Upper lobe of left lung (tissue), 6 donors: ENCODE measurements at places on chromosomes 6 and 20. TPM values are rescaled to one million over a fixed set of nuclear protein-coding genes. Genes with fewer than 3 reads are reported as not detected.
A peak's percentile ranks its signal among the peaks of the same experiment; 100 is the strongest.

- DNase-seq: no peak
Measured at GRCh38 chr6:104896914-104897313, 37.2 kb upstream of the HACE1 start.

DNA sequence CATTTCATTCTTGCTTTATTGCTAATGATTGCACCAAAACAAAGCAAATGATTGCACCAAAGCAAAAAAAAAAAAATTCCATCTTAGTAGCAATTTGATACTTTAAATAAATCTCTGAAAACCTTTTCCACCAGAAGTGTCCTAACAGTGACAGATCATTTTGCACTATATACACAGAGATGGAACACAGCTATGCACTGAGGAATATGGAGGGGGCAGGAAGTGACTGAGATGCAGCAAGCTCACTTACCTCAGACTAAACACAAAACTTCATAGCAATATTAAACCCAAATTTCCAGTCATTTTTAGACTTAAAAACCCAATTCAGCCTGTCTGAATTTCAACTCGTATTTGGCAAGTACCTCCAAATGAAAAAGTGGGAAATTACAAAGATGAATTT lies 41.2 kb downstream of the HIVEP2 start:
- no peak for DNase-seq

GRCh38 chr20:56805313-56805712 lies 176.2 kb downstream of the TFAP2C start:
- DNase-seq: no peak

Gene RAMACL
- 13.0 TPM for total RNA-seq

DNA sequence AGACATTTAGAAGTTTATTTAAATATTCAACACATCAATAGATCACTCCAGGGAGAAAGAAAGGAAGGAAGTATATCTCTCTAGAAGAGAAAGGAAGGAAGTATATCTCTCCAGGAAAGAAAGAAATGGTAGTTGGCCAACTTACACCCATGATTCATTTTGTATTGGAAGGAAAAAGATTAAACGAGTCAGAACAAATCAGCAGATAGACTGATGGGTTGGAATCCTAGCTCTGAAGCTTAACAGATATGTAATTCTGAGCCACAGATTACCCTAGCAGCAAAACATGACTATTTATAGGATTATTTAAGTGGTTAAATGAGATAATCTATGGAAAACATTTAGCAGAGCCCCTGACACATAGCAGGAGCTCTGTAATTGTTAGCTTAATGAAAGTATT lies 27.1 kb downstream of the COL12A1 start:
- no peak for DNase-seq

GRCh38 chr6:145147559-145147958 lies 587.8 kb downstream of the EPM2A start:
- DNase-seq: no peak

GRCh38 chr6:44456070-44456965 lies 68.8 kb downstream of the CDC5L start:
- peak; percentile 76 for DNase-seq

- DNase-seq: no peak
Measured at GRCh38 chr6:13004601-13005000, 288.0 kb downstream of the PHACTR1 start.

GRCh38 chr20:21397341-21398108 lies at the start of gene NKX2-4:
NKX2-4 (minus strand) TSS chr20:21397526; CDS start chr20:21397399, 127 bp downstream.
- no peak for DNase-seq

Gene NELFE
- total RNA-seq: 84.2 TPM

DNA sequence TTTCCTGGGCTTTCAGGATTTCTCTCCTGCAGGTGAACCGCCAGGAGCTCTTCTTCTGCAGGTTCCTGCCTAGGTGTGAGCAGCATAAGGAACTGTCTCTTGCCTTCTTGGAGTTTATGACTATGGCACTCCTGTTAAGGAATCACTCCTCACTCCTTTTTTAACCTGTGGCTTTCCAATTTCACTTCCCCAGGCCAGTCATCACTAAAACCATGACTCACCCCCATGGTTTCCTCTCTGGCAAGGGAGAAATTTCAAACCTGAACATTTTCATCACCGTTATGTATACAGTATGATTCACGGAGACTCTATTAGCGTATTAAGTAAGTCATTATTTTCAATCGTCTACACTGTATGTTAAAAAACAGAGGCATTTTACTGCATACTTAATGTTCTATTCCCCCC lies 78.2 kb upstream of the ARID1B start:
- no peak for DNase-seq

DNA sequence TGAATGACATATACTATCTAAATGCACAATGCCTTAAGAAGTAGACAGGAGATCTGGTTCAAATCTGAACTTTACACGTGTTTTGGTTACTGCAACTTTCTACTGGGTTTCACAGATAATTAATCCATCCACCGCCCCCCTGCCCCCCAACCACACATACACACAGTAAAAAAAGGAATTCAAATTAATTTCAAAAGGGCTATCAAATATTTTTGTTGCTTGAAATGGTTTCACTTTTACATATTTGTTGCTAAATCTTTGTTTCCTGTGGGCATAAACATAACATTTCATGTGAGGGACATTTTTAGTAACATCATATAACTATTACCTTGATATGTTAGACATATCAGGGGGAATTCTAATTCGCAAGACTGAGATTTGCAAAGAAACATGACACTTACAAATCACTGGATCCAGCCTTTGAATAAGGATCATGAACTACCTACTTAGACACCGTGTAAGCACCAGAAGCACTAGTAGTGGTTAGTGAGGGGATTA lies 7.5 kb downstream of the NEDD9 start:
- no peak for DNase-seq

- DNase-seq: peak; percentile 48
Measured at GRCh38 chr20:30811885-30812671, 445.4 kb upstream of the DEFB115 start.

GRCh38 chr6:146881228-146882181 lies 282.7 kb downstream of the ADGB start:
- DNase-seq: no peak

DNA sequence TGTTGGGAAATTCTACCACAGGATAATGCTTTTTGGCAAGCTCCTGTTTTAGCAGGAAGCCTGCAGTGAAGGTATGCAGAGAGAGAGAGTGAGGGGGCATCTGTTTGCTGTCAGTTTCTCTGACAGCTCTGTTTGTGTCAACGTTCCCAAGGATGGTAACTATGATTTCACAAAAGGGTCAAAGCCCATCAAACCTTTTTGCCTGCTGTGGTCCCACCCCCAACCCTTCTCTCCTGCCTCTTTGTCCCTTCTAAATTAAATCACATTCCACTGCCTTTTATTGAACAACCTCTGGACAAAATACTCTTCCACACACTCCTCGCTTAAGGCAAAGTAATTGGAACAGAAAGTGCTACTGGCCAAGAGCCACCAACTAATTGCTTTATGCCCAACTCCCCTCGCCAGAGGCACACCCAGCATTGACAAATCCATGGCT lies 128.3 kb downstream of the TSHZ2 start:
- DNase-seq: no peak

DNA sequence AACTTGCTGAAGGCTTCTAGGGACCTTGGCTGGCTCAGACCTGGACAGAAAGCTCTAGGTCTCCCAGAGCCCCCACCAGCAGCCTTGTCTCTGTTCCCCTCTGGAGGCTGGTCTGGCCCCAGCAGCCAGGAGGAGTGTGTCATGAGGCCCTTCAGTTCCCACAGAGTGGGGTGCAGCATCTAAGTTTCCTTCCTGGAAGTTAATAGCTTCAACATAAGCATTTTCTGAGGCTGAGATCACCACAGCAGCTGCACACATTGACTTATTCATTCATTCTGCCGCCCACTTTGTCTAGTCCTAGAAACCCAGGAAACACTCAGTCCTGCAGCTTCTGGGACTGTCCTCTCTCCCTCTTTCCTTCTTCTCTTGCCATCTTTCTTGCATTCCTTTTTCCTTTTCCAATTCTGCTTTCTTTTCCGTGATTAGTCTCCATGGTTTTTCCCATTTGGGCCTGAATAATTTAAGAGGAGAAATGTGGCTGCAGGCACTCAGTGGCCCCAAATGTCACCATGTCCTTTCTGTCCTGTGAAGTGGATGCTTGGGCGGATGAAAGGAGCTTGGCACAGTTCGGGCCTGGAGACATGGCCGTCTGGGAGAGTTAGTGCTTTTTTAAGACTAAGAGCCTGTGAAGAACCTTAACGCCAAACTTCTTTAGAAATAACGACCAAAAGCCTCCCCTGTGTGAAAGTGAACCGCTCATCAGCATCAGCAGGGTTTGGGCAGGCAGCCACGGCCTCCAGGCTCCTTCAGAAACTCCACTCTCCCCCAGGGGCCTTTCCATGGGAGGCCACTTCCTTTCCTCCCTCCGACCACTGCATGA lies 31.0 kb upstream of the PCMTD2 start:
- DNase-seq: no peak

DNA sequence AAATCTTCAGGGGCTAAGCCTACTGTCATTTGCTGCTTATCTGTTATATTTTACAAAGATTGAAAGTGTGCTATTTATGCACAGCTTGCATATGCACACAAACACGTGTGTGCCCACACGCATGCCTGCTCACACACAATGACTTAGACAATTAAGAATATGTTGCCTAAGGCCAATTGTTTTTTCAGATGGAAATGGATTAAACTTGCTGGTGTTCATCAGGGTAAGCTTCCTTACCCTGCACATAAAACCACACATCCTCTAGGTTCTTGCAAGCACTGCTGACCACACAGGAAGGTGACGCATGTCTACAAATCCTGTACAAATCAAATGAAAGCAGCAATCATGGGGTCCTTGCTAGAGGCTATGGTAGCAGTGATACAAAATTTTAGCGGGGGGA lies 58.4 kb downstream of the GJA10 start:
- no peak for DNase-seq

- no peak for DNase-seq
Measured at GRCh38 chr20:57501461-57502335, 23.2 kb downstream of the CTCFL start.

Gene FAM229B
- 9.9 TPM for total RNA-seq

- no peak for DNase-seq
Measured at GRCh38 chr6:164377348-164377918, 932.0 kb downstream of the C6orf118 start.

DNA sequence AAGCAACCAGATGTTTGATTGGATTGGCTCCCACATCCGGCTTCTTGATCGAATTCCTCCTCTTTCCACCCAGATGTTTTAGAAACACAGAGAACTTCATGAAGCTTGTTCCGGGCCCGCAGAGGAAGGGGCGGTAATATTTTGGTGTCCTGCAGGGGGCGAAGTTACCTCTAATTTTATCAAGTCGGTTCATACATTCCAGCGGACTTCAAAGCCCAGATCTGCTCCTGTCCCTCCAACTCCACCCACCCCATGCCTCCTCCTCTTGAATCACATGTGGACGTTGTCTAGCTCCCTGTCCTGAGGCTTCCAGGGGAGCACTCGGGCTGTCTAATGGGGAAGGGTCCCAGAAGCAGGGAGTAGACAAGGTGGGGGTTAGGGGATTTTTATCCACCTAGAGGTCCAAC lies 2.9 kb upstream of the BMP6 start:
- peak; percentile 78 for DNase-seq
